ENCODE measurements at places on chromosomes 7 and 10. TPM values are rescaled to one million over a fixed set of nuclear protein-coding genes. Genes with fewer than 3 reads are reported as not detected.

DNA sequence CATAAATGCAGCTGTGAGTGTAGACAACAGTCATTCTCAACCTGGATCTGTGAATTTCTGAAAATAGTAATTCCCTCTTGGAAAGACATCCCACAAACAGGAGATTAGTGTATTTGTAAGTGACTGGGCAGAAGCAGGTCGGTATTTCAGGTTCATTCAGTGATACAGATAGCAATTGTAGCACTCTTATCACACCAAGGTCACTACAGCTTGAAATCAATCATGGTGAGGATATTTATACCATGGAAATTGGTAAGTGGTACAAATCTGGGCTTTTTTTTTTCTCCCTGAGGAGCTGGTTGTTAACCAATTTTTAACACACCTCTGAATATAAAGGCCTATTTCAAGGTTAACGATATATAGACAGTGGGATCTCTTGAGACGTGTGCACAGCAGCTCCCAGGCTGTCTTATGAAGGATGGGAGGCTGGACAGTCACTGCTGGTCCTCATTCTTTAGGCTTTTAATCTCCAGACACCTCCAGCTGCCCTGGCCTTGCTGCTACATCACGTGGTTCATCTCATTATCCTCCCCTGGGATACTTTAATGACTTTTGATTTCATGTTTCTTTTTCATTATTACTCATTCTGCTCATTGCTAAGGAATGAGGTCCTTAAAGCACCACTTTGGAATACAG, 87.1 kb downstream of the ITGA8 start:
- no peak for DNase-seq

GRCh38 chr7:7416031-7416858, 119.4 kb downstream of the COL28A1 start:
- no peak for DNase-seq

DNA sequence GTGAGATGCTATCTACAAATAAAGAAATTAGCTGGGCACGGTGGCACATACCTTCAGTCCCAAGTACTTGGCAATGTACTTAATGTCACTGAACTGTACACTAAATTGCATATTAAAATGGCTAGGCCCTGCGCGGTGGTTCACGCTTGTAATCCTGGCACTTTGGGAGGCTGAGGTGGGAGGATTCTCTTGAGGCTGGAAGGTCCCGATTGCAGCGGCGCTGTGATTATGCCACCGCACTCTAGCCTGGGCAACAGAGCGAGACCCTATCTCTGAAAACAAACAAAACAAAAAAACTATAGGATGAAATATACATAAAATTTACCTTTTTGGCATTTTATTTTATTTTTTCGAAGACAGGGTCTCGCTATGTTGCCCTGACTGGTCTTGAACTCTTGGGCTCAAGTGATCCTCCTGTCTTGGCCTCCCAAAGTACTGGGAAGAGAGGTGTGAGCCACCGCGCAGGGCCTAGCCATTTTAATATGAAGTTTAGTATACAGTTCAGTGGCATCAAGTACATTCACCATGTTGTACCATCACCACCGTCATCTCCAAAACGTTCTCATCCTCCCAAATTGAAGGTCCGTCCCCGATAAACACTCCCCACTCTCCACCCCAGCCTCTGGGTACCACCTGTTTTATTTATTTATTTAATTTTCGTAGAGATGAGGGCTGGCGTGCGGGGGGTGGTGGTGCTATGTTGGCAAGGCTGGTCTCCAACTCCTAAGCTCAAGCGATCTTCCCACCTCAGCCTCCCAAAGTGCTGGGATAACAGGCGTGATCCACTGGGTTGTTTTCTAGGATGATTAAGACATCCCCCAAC, 1.3 kb upstream of the EIF3B start:
- no peak for DNase-seq

Gene CELF2
- polyA plus RNA-seq, result 11.2 TPM

- no peak for DNase-seq
These were observed 52.8 kb downstream of the HHEX start for GRCh38 chr10:92742331-92743228.

Gene ABCA13
- polyA plus RNA-seq, result 1.8 TPM

Measured in renal pelvis (tissue), 12 donors.